NCI-H446 treated with DMSO at 0.1 percent for 48 hours (cell line): ENCODE measurements at places on chromosomes 12 and 14.

DNA sequence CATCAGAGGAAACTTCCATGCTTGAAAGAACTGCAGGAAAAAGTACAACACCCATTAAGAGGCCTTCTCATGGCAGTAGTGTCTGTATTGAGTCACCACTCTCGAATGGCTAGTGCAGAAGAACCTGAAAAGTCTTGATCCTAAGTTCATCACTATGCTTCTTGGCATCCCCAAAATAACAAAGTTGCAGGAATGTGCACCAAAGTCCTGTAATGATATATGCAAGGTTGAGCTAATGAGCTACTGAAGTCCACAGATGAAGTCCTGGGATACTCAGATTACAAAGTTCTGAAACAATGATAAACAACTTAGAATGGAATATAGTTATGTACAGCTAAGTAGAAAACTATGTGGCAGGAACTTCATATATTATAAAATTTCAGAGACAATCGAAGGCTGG, 545.4 kb downstream of the FOXG1 start:
- no peak for DNase-seq

GRCh38 chr12:79344855-79345847, 345.6 kb downstream of the PAWR start:
- peak; percentile 71 for DNase-seq

DNA sequence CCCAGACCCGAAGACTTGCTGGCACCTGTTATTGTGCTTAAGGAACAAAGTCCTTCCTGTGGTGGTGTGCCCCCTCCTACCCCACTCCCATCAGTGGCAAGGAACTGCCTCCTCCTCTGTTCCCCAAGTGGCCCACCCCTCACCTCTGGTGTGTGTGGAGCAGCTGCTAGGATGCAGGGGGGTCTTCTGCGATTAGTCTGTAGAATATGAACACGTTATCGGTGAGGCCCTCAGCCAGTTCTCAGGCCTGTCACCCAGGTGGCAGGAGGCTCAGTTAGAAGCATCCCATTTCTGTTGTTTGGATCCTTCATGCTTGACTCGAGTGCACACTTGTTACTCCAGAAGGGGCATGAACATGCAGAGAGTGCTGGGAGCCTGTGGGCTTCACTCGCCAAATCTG, 39.3 kb downstream of the RAB35 start:
- no peak for DNase-seq

DNA sequence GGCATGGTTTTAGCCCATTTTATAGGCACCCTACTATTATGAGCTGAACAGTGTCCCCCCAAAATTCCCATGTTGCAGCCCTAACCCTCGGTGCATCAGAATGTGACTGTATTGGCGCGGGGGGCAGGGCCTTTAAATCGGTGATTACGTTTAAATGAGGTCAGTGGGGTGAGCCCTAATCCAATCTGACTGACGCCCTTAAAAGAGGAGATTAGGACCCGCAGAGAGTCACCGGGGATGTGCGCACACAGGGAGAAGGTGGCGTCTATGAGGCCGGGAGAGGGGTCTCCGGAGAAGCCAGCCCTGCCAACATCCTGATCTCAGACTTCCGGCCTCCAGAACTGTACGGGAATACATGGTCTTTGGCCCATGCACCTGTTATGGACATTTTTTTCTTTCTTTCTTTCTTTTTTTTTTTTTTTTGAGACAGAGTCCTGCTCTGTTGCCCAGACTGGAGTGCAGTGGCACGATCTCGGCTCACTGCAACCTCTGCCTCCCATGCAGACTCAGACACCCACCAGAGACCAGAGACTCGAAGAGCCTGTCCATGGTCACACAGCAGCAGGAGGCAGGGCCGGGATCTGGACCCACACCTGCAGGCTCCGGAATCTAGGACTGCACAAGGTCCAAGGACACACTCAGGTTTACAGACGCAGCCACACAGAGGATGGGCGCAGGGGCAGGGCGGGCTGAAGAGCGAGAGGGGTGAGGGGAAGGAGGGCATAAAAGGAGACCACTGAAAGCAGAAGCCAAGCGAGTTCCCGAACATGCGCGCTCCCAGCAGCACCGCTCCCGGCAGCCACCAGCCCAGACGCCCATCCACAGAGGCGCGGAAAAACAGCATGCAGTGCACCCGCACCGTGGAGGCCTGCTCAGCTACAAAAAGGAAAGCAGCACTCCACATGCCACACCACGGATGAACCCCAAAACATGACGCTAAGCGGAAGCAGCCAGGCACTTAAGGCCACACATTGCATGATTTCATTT, 19.0 kb downstream of the SCARB1 start:
- DNase-seq = no peak
